HuH-7.5 (cell line): ENCODE measurements at places on chromosomes 7 and 10.

DNA sequence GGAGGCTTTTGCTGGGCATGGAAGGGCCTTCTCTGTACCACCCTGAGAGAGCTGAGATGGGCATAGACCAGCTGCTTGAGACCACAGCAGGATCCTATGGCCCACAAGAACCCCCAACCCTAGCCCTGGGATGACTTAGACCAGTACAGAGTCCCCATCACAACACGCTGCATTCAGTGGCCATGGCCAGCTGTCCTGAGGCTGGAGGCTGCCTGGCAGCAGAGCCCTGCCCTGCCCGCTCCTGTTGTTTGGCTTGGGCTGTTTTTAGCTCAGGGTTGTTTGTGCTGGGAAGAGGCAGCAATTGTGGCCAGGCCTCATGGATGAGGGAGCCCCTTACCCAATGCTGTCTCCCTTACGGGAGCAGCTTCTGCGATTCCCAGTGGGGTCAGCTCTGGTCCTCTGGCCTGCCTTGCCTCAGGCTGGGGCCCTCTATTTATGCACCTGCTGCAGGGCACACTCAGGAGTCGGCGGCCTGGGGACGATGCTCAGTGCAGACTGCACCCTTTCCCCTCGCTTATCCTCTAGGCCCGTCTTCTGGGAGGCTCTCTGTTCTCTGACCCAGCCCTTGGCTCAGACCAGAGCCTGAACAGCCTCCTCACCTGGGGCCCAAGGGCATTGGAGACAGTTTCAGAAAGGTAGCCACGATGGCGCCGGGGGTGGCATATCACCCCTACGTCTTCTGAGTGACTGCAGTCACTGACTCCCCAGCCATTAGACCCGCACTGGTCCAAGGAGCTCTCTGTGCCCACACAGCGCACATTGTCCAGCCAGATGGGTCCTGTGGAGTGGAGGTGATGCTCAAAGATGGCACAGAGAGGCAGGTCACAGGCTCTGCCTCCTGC lies 6.3 kb downstream of the LOXL4 start:
- no peak for DNase-seq

DNA sequence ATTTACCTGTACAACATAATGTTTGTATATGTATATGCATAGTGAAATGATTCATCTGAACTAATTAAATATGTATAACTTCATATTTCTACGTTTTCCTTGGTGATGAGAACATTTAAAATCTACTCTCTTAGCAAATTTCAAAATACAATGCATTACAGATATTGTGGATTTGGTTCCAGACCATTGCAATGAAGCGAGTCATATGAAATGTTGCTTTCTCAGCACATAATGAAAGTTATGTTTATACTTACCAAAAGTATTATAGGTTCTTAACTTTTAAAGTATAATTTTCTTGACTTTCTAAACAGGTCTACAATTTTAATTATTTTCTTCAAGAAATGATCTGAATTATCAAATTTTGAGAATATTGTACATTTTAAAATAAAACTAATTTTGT lies 189.2 kb downstream of the CSTF2T start:
- DNase-seq = no peak

- no peak for DNase-seq
These were observed 325.6 kb downstream of the PLXNA4 start for GRCh38 chr7:132250480-132251326.

DNA sequence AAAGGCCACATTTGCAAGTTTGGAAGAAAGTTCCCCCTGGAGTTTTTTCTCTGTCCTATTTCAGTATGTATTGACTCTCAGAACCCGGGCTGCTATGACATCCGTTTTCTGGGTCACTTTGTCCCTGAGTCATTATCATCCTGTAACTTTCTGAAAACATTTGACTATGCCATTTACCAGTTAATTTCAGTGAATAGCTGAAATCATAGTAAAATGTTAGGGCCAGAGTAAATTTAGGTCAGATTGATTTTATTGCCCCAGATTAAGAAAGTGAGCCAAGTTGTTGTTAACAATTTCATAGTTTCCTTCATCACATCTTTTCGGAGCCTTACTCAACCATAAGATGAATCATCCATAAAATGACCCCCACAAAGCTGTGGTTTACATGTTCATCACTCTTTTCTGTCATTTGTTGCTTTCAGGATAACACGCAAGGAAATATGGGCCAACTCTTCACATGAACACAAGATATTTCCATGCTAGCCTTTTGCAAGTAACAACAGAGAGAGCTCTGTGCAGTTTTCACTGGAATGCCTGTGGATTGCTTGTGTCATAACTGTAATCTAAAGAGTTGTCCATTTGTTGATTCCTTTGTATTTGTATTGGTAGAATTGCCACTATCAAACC lies 3.9 kb upstream of the MACC1 start:
- DNase-seq = no peak

GRCh38 chr10:103627111-103627892 lies 133.8 kb downstream of the NEURL1 start:
- DNase-seq = no peak

- DNase-seq = no peak
These were observed 95.0 kb upstream of the DDC start for GRCh38 chr7:50660040-50660829.

DNA sequence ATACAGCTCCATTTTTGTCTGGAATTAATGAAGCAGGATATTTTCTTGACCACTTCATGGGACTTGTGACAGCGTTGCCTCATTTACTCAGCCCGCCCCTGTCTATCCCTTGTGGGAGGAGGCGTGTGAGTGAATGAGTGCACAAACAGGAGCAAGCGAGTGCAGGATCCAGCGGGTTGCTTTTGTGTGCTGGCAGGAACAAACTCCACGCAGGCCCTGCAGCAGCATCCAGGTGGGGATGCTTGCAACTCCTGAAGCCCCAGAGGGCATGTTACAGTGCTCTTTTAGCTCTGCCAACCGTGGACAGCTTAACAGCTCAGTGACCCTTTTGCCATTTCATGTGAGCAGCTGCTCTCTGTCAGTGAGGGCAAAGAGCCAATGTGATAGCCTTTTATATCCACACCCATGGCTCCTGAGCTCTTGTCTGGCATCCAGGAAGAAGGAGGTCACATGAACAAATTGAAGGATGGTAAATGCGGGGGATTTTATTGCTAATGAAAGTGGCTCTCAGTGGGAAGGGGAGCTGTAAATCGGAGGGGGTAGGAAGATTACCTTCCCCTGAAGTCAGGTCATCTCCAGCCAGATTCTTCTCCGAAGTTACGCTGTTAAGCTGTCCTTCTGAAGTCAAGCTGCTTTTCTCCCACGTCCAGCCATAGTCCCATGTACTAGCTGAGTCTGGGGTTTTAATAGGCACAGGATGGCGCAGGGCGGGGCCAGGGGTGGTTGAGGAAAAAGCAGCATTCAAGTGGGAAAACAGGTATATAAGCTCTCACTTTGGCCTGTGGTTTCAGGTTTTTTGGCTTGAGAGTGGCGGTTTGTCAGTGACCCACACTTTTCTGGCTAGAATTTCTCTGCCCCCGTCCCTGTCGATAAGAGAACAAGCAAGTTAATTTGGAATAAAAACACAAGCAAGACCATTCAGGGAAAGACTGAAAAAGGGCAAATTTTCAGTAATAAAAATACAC lies 714.7 kb upstream of the MBL2 start:
- DNase-seq = no peak

GRCh38 chr7:100546129-100546925 lies 7.3 kb downstream of the AGFG2 start:
- no peak for DNase-seq

GRCh38 chr7:151012911-151013347 lies 11.4 kb downstream of the ATG9B start:
- peak; percentile 94 for DNase-seq

DNA sequence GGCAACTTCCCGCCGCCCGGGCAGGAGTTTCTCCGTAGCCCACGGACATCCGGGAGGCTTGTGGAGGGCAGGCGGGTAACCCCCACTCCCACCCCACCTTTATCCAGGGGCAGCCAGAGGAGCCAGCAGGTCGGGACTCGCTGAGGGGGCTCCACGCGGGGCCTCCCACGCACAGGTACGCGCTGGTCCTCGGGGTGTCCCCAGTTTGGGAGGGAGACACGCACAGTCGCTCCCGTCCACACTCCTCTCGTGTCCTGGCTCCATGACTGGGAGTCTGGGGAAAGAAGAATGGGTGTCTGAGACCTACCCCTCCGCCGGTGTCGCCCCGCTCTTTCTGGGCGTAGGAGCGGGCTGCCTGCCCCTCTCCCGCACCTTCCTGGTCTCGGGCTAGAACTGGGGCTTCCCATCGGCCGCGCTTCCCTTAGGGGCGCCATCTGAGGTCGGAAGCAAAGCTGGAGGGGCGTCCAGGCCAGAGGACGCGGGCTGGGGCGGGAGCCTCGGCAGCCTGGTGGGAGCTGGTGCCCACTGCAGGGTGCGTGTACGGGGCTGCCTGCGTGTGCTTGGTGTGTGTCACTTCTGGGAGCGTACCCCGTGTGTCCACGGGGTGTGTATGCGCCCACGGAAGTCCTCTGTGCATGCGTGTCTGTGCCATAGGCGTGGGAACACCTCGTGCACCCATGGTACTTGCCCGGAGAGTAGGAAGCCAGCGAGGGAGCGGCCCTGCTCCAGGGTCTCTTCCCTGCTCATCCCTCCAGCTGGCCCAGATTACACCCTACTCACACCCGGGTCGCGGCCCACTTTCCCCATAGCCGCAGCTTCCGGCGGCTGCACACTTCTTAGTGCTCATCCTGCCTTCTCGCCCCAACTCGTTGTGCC lies 73.0 kb upstream of the LEP start:
- no peak for DNase-seq

- no peak for DNase-seq
These were observed 117.2 kb downstream of the PTPN20 start for GRCh38 chr10:47028466-47028865.

DNA sequence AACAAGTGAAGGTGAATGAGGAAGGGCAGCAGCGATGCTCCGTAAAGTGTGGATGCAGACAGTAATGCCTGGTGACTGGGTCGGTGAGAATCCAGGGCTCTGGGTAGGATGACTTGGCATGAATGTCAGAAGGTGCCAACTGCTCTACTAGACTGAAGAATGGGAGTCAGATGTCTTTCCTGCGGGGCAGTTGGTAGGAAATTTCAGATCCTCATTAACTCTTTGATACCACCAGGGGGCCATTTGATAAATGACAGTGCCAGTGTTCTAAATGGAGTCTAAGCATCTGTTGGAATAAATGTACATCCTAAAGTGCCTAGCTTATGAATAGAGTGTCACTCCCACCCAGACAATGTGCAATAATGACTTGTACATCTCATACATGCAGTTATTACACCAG lies 462.0 kb downstream of the GRM8 start:
- no peak for DNase-seq

GRCh38 chr7:100516135-100516812 lies 22.7 kb upstream of the AGFG2 start:
- DNase-seq = no peak

DNA sequence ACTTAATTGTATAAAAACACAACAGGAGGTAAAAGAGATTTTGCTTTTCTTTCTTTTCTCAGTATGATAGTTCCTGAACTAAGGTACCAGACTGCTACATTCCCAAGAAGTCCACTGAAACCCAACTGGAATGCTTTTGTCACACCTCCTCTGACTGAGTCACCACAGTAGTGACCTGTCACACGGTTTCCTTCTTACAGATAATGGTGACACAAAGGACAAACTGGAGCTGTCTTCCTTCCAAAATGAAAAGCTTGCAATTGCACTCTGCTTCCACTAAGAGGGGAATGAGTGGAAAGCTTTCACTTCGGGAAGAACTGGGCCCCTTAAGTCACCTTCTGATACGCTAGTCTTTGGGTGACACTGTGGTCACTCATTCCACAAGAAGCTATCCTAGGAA lies 122.2 kb downstream of the KMT2E start:
- DNase-seq = no peak
